ENCODE measurements at places on chromosomes 7 and 10.
A peak's percentile ranks its signal among the peaks of the same experiment; 100 is the strongest.

DNA sequence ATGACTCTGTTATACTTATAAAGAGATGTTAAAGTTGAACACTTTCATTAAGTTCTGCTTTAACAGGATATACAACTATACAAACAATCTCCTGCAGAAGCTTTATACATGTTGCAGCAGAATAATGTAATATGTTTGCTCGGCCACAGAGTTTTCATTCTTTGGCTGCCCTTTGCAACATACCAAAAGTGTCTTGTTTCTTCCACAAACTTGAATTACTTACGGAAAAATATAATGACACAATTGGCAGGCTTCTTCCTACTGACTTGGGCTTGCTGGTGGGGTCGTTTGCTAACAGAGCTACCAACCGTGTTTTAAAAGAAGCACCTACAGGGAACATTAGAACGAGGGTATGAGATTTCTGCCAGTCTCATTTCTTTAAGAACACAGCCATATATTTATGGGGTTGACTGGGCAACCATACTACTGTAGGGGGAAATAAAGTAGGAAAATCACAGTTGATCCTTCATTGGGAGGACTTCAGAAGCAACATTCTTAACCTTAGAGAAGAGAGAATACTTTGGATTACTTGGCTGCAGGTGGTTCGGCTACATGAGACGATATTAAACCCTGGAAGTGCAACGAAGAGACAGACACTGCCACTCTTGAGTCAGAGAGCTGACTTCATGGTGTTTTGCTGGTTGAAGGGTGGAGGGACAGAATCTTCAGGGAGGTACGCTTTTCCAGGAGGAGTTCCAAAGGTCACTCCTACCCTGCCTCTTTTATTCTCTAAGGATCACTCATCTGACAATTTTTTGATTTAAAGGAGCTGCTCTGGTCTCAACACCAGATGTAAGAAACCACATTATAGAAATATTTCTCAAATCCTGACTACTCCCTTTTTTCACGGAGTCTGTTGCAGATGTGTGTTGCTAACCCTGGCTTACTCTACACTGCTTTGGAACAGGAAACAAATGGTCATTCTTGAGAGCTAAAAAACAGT, 123.9 kb downstream of the SEMA3C start:
- DNase-seq, result no peak

GRCh38 chr7:35828817-35829216, 28.0 kb downstream of the SEPTIN7 start:
- DNase-seq, result no peak

- no peak for DNase-seq
These were observed 101.1 kb upstream of the LAMB4 start for GRCh38 chr7:108231221-108231620.

GRCh38 chr10:112365014-112365432, 8.9 kb upstream of the ACSL5 start:
- no peak for DNase-seq

- DNase-seq, result peak; percentile 49
These were observed 90.5 kb downstream of the RNF216 start for GRCh38 chr7:5690931-5691473.

GRCh38 chr10:70234668-70235447, 1.6 kb upstream of the PPA1 start:
- DNase-seq, result no peak

GRCh38 chr7:28176174-28176573, 4.4 kb downstream of the JAZF1 start:
- no peak for DNase-seq

- peak; percentile 5 for DNase-seq
These were observed 10.8 kb downstream of the LMOD2 start for GRCh38 chr7:123666492-123666891.

DNA sequence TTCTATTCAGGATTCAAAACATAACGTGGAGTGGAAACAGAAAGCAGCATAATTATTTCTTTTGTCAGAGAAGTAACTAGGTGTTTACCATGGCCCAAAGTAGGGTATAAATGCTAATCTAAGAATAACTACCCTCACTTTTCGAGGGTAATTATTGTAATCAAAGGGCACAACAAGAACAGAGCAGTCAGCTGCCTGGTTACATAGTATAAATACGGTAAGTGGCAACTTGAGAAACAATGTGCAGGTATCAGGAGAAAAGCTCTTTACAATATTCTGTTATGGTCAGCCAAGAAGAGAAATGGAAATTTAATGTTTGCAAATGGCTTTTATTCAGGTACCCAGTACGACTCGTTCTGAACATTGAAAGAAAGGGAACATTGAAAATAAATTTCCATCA, 242.0 kb upstream of the NPY start:
- DNase-seq, result no peak

DNA sequence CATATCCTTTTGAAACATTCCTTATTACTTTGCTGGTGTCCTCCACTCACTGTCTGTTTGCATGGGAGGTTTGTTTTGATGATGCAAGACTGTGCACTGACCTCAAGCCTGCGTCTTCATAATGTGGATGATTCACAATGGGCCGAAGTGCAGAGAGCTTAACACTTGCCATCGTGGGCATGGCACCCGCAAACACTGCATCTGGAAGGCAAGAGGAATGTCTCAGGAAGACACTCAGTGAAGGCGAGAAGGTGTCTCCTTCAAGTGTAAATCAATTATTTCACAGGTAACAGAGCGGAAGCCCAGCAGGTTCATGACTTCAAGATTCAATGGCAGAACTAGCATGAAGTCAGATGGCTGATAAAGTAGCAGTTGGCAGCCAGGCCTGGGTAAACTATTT, 98.1 kb downstream of the DPY19L1 start:
- DNase-seq, result no peak

- DNase-seq, result no peak
These were observed 42.0 kb downstream of the ZC3HC1 start for GRCh38 chr7:130008941-130009847.

GRCh38 chr10:122363311-122363710, 11.2 kb upstream of the PLEKHA1 start:
- DNase-seq, result no peak

DNA sequence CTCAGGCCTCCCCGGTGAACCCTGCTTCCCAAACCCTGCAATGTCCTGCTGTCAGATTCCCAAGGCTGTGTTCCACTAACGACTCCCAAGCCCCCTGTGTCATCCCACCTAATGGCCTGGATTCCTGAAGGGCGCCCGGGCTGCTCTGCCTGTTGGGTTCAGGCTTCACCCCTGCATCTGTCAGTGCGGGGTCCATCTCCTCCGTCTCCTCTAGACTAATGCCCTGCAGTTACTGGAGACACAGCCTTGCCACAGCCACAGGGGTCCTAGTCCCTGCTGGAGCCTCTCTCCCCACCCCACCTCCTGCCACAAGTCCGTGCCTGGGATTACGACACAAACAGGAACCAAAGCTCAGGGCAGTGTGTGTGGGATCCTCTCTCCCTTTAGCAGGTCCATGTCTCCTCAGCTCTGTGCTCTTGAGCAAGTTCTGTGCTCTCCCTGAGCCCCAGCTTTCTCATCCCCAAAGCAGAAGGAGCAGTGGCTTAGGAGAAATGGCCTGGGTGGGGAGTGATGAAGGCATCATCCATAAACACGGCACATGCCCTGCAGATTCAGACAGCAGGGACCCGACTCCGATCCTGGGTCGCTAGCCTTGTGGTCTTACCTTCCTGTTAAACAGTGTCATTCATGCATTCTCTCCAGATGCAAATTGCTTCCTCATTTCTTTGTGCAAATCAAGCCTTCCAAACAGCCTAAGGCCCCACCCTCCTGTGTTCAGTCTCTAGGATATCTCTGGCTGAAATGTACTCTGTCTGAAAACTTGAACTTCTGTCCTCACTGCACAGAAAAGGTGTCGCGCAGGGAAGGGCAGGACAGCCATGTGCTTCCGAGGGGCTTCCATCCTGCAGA, 8.2 kb upstream of the RBP3 start:
- no peak for DNase-seq

DNA sequence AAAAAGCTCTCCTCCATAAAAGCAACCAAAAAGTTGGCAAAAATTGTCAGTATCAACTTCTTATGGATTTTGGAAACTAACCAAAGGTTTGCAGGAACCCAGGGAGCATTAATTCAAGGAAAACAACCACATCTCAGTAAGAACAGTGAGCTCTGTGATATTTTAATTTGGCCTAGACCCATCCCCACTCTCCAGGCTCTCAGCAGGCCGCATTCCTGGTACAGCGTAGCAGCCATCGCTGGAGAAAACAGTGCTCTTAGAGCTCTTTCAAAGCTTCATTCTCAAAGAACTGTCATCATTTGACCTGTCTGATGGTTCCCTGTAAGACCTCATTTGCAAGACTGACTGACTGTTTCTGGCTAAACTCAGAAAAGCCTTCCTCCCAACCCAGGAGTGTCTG, 81.9 kb downstream of the NUDCD3 start:
- DNase-seq, result no peak

DNA sequence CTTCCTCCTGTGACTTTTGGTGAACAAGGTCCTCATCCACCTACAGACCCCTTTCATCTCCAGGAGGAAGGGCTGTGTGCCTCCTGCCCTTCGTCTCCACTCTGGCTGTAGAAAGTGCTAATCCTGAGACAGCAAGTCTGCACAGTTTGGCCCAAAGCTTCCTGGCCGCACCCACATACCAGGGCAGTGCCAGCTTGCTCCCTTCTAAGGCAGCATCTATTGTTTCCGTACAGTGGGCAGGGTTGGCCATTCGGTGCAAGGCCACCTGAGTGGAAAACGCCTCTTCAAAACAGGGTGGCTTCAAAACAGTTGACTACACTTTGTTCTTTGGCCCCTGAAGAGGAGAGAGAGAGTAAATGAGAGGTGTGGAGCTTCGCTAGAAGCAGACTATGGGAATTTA, 134.1 kb upstream of the KLF14 start:
- no peak for DNase-seq

GRCh38 chr10:118841881-118842605, 87.3 kb upstream of the CACUL1 start:
- no peak for DNase-seq

GRCh38 chr10:50416181-50416824, 165.0 kb upstream of the ASAH2 start:
- DNase-seq, result no peak

DNA sequence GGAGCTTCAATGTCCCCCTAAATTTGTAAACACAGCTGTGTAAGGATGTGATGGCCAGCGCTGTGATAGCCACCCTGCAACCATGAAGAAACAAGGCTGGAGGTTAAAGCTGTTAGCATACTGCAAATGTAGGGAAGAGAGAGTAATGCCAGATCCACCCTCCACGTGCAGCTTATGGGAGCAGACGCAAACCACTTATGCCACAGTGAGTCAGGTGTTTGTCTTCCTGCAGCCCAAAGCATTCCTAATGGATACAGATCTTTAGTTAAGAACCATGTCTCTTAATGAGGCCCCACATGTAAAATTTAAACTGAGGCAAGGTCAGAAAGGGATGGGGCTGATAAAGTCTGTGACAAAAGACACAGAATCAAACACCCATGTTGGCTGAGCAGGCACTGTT, 13.6 kb upstream of the MYL7 start:
- no peak for DNase-seq

- no peak for DNase-seq
These were observed 268.6 kb upstream of the TCERG1L start for GRCh38 chr10:131580076-131580652.

GRCh38 chr7:30038196-30038980, 10.2 kb downstream of the PLEKHA8 start:
- DNase-seq, result no peak

GRCh38 chr7:39252916-39253315, 275.2 kb downstream of the POU6F2 start:
- no peak for DNase-seq

DNA sequence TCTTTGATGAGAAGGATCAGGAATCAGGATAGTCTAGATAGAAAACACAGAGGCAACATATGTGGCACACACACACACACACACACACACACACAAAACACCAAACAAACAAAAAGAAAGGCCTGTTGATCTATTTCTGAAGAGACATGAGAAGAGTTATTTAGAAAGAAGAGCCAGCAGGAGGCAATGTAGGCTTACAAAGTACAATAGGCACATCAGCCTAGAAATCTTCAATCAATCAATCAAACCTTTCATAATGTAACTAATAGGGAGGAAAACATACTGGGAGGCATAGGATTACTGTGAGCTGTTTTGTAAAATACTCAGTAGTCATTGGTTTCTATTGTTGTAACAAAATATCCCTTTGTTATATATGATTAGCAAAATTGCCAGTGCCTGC, 47.3 kb upstream of the TES start:
- no peak for DNase-seq

GRCh38 chr7:121023194-121023593, 34.7 kb downstream of the CPED1 start:
- no peak for DNase-seq

DNA sequence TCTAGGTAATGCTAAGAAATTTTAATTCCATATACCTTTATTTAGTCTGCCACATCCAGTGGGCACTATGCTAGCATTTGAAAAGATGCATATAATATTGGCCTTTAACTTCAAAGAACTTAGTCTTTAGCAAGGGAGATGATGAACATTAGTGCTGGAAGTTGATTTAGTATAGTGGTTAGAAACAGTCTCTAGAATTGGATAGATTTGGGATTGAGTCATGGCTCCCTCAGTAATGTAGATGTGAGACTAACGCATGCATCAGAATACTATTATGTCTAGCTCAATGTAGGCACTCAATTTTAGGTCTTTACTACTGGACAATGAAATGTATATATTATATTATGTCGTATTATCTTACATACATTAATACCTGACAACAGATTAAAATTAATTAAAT, 5.8 kb downstream of the DKK1 start:
- no peak for DNase-seq

GRCh38 chr7:151243408-151244195, 4.9 kb downstream of the SMARCD3 start:
- DNase-seq, result peak; percentile 78
